ENCODE measurements at places on chromosomes 12 and 14.
A peak's percentile ranks its signal among the peaks of the same experiment; 100 is the strongest.

DNA sequence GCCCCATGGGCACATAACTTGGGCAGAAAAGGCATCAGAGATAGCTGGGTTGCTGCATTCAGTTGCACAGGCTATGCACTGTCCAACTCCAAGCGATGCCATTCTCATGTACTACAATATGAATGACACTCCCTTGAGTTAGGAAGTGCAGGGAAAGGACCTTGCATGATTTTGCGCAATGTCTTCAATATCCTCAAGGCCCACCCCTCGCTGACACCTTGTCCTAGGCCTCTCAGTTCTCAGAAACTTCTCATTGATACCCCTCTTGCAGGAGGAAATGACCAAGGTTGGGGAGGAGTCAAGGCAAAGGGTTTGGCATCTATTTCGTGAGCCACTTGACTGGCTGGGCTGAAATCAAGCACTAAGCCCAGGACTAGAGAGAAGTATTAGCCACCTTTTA is 70.4 kb downstream of the ARL6IP4 start:
- DNase-seq: no peak

GRCh38 chr12:130421896-130422295 is 84.2 kb downstream of the PIWIL1 start:
- DNase-seq: no peak

GRCh38 chr14:92600318-92601053 is 86.9 kb downstream of the RIN3 start:
- DNase-seq: no peak

- peak; percentile 13 for DNase-seq
These were observed 130.8 kb upstream of the PLEKHG7 start for GRCh38 chr12:92571844-92572543.

- peak; percentile 49 for DNase-seq
These were observed 77.2 kb downstream of the BHLHE41 start for GRCh38 chr12:26047401-26048226.

DNA sequence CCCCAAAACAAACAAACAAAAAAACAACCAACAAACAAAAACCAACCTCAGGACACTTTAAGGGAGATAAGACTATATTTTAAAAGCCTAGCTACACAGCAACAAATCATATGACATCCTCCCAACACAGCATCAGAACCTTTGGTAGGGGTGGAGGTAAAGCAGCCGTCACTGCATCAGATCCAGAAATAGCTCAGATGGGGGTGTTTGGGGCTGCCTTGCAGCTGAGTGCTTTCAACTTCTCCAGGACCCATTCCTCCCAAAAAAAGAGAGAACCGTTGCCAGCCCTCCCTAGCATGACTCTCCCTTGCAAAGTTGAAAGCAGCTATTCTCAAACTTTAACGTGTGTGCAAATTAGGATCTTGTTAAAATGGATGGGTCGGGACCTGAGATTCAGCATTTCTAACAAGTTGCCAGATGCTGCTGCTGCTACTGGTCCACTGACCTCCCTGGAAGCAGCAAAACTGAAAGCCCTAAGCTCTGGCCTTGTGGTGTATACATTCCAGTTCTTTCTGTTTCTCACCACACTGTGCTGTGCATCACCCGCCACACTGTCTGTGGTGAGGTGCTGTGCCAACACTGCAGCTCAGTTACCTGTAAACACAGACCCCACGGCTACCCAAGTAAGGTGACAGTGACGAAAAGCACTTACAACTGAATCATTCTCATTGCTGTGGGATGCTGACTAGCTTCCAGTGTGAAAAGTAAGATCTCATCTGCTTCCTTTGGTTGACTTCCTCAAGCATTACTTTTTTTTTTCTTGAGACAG is 54.0 kb downstream of the SLC38A1 start:
- peak; percentile 39 for DNase-seq

DNA sequence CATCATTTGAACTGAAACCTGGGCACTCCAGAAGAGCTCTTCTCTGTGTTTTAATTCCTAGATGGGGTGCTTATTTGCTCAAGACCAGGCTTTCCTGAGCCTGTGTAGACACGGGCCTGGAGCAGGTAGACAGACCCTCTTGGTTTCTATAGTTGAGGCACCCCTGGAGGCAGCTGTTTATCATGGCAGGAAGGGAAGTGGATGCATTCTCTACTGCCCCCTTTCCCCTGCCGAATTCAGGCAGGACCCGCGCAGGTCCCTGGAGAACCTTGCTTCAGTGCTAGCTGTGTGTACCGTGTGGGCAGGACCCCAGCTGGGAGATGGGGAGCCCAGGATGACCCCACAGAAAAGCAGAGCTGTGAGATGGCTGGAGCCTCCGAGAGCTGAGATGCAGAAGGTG is 6.0 kb downstream of the CACNA1C start:
- no peak for DNase-seq

- peak; percentile 73 for DNase-seq
These were observed 91.9 kb downstream of the RAD52 start for GRCh38 chr12:857611-858010.

DNA sequence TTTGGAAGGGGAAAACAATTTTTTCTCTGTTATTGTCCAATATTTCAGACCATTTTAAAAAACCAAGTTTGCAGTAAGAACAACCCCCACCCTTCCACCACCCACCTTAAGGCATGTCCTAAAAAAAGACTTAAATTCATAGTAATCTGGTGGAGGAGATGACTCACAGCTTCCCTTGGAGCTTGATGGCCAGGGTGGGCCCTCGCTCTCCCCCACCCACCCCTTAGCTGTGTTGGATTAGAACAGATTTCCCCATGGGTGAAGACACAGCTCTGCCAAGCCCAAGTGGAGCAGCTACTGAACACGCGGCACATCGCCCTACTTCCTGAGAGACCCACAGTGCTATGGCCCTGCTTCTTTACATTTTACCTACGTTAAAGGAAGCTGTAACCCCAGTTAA is 140.3 kb downstream of the GCH1 start:
- DNase-seq: no peak

DNA sequence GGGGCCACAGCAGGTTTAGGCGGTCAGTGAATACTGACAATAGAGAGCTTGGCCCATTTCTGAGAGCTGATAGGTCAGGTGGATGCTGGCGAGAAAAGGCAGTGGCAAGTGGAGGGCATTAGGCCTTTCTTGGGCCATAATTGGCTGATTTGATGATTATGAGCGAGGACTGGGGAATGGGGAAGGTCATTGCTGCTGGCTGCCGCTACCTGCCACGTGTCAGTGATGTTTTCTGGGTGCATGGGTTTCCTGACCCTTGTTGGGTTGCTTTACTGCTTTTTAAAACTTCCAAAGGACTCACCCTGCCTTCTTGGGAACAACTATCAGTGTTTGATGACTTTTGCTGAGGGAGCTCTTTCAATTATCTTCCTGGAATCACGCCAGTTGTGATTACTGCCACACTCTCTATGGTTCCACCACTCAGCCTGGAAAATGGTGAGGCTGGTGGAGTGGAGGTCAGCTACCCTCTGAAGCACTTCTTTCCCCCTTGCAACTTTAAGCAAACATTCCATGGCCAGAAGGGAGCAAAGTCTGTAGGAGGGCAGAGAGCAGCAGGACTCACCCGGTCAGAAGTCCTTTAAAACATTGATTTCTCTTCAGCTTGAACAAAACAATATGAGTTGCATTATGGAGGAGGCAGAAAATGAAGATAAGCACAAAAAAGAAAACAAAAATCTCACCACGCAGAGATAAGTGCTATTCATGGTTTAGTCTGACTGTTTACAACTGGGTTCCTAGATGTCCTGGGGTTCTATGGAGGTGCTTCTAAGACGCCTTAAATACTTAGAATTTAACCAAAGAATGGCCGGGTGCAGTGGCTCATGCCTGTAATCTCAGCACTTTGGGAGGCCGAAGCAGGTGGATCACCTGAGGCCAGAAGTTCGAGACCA is 12.1 kb upstream of the SLC10A1 start:
- no peak for DNase-seq

DNA sequence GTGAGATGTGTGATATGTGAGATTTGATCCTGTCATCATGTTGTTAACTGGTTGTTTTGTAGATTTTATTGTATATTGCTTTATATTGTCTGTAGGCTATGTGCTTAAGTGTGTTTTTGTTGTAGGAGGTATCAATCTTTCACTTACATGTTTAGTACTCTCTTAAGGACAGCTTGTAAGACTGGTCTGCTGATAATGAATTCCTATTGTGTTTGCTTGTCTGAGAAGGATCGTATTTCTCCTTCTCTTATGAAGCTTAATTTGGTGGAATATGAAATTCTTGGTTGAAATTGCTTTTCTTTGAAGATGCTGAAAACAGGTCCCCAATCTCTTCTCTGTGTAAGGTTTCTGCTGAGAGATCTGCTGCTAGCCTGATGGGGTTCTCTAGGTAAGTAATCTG is 94.5 kb upstream of the ARHGAP5 start:
- no peak for DNase-seq

DNA sequence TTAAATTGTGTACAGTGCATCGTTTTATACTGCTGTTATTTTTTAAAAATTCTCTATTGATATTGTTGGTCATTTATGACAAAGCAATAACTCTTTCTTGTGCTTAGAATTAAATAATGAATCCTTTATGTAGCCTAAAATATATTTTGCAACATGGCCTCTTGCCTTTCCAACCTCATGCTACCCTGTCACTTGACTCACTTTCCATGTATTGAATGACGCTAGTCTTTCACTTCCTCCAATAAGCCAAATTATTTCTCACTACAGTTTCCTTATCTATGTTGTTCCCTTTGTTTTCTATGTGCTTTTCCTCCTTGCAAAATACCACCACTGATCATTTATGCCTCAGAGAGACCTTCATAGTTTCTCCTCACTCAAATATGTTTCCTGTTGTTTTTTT is 16.3 kb upstream of the EPYC start:
- no peak for DNase-seq

GRCh38 chr12:11756022-11756421 is 106.5 kb downstream of the ETV6 start:
- no peak for DNase-seq

DNA sequence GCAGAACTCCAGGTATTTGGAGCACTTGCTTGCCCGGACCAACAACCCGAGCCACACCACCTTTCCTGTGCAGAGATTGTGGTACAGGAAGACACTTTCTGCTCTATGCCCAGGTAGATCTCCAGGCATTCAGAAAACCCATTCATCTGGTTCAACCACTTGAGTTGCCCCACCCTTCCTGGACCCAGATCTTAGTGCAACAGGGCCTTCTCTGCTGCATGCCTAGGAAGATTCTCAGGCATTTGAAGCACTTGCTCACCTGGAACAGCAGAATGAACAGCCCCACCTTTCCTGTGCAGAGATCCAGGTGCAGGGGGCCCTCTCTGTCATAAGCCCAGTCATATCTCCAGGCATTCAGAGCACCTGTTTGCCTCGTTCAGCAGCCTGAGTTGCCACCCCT is 412.8 kb upstream of the MGAT4C start:
- no peak for DNase-seq

DNA sequence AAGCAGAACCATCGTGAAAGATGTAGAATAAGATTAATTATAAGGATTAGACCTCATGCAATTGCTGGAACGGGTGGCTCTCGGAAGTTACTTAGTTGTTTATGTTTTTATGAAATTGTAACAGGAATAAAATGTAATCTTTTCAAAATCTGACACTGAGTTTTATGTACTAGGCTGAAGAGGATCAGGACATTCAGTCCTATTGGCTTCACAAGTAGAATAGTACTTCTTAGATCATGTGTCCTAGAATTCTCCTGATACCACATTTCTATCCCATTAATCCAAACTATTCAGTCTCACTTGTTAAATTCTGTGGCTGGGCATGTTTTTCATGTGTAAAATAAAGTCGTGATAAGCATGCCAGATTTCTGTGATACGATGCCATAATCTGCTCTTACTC is 423.5 kb upstream of the OR4E1 start:
- DNase-seq: no peak

DNA sequence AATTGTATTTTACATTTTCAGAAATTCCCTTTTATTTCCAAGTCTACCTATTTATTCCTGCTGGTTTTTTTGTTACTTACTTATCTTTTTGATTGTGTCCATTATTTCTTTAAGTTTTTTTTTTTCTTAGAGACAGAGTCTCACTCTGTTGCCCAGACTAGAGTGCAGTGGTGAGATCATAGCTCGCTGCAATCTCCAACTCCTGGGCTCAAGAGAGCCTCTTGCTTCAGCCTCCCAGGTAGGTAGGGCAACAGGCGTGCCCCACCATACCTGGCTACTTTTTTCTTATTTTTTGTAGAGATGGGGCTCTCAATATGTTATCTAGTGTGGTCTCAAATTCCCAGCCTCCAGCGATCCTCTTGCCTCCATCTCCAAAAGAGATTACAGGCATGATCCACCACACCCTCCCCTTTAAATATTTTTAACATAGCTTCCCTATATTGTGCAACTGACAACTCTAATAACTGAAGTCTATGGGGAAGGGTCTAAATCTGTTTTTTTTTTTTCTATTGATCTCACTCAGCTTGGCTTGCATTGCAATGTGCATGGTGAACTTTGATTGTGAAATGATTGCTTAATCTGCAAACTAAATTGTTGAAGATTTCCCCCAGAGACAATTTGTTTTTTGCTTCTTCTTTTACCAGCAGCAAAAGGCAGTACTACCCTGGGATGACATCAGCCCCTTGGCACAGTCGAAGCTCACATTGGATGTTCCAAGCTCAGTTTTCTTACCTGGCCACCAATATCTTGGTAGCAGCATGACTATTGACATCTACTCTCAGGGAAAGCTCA is 25.7 kb upstream of the COCH start:
- no peak for DNase-seq

GRCh38 chr12:122013136-122013535 is 8.5 kb upstream of the BCL7A start:
- no peak for DNase-seq

GRCh38 chr12:111406474-111407376 is 1.0 kb downstream of the SH2B3 start:
- no peak for DNase-seq

DNA sequence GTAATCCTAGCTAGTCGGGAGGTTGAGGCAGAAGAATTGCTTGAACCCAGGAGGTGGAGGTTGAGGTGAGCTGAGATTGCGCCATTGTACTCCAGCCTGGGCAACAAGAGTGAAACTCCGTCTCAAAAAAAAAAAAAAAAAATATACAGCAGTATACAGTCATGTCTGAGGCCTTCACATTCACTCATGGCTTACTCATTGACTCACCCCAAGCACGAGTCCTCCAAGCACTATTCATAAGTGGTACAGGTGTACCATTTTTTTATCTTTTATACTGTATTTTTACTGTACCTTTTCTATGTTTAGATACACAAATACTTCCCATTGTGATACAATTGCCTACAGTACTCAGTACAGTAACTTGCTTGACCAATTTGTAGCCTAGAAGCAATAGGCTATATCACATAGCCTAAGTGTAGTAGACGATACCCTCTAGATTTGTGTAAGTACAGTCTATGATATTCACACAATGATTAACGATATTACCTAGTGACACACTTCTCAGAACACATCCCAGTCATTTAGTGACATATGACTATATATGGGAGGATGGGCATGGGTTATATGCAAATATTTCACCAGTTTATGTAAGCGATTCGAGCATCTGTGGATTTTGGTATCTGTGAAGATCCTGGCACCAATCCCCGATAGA is 12.2 kb downstream of the LLPH start:
- DNase-seq: no peak

- DNase-seq: peak; percentile 76
These were observed 155.4 kb upstream of the PDE3A start for GRCh38 chr12:20212658-20213555.

DNA sequence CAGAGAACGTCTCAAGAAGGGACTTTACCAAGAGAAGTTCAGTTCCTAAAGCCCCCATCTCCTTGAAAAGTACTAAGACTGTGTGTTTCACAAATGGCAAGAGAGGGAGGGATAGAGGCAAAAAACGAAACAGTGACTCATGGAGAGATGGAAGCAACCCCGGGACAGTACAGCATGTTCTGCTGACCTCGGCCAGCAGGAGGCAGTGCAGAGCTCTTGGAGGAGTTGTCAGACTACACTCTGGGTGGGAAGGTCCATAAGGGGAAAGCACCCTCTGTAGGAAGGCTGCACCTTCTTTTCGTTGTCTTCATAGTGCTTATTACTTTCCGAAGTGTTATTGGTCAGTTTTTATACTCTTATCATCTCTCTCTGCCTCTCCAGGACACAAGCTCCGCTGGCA is 525.2 kb upstream of the CCDC196 start:
- DNase-seq: no peak

All from gastrocnemius medialis (tissue), 4 donors.